ENCODE measurements at places on chromosomes 4 and X.

DNA sequence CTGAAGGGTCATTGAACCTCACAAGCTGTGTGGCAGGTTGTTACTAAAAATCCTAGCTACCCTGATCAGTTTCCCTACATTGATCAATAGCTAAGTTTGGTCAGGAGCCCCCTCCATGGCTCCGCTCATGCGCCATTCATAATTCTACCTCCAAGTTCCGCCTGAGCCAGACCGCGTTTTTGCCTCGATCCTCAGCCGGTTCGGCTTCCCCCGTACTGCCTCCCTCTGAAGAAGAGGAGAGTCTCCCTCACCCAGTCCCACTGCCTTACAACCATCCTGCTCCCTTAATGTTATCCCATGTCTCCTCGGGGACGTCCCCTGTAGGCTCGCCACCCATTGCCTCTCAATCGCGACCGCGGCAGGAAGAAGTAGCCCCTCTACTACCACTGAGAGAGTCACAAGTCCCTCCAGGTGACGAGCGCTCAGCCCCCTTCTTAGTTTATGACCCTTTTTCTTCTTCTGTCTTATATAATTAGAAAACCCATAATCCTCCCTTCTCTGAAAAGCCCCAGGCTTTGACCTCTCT, 158.2 kb downstream of the DEFB131A start:
- no peak for DNase-seq

DNA sequence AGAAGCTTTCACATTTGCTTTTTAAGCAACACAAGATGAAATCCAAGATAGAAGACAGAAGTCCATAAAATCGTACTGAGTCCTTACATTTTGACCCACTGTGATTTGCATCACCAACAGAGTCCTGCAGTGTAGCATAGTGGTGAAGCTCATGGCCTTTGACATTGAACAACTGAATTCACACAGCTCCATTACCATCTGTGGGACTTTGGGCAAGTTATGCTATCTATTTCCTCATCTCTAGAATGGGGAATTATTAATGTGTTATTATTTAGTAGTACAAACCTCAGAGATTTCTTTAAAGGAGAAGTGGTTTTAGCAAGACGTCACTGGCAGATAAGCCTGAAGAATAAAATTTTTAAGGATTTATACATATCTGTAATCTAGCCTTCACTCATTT, 10.7 kb downstream of the GPRIN3 start:
- DNase-seq, result no peak

GRCh38 chr4:5918331-5918985, 25.6 kb upstream of the CRMP1 start:
- no peak for DNase-seq

- DNase-seq, result no peak
Measured at GRCh38 chrX:146396409-146396808, 413.2 kb upstream of the CXorf51B start.

DNA sequence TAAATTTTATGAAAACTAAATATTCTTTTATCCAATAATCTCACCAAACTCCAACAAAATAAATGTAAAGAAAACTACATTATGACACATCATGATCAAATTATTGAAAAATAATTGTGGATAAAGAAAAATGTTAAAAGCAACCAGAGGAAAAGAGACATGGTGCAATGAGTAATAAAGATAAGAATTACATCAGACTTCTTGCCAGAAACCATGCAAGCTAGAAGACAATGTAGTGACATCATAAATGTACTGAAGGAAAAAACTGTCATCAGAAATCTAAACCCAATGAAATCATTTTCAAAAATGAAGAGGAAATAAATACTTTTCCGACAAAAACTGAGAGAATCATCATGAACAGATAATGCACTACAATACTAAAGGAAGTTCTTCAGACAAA, 135.9 kb upstream of the EOLA2 start:
- no peak for DNase-seq

- DNase-seq, result no peak
Measured at GRCh38 chr4:98794565-98795205, 134.2 kb downstream of the EIF4E start.

DNA sequence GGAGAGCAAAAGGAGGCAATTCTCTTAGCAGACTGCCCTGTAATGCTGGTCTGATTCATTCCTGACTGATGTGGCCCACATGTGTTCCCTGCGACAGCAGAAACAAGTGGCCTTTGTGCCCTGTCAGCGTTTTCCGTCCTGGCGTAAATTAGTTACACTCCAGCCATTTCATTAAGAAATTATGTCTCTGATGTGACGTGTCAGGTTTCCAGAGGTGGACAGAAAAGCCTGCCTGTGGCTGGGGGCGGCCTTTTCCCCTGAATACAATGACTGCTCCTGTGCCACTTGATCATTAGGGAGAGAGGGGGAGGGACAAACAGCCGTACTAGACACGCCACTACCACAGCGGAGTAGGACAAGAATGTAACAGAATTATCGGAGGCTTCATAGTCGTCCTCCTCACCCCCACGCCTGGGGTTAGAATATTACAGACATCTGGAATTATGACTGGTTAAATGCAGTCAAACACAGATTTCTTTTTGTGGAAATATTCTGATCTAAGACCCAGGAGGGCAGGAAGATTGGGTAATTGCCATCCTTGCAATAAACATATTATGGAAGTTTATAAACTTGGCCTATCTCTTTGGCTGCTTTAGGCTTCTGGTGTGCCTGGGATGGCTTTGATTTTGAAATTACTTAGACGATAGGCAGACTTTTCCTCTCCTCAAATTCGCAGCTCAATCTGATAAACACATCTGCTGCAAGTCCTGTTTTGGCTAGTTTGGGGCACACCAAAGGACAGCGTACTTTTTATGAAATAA, 146.2 kb upstream of the BCOR start:
- no peak for DNase-seq

- DNase-seq, result no peak
Measured at GRCh38 chrX:103883533-103883932, 51.5 kb upstream of the RAB9B start.

- no peak for DNase-seq
Measured at GRCh38 chr4:89684536-89684935, 152.4 kb downstream of the SNCA start.

DNA sequence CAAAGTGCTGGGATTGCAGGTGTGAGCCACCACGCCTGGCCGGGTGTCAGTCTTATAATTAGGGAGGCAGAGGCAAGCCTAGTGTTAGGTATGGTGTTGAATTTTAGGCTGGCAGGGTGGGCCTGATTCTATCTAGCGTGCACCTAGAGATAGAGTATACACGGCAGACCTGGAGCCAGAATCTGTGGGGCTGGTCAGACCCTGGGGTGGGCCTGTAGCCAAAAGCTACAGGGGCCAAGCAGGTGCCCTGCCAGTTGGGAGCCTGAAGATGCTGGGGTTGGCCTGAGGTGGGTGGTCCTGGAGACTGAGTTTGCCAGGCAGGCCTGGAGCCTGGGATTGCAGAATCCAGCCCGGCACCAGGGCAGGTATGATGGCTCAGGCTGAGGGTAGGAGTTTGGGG, 1580.3 kb downstream of the ARAP2 start:
- DNase-seq, result no peak

DNA sequence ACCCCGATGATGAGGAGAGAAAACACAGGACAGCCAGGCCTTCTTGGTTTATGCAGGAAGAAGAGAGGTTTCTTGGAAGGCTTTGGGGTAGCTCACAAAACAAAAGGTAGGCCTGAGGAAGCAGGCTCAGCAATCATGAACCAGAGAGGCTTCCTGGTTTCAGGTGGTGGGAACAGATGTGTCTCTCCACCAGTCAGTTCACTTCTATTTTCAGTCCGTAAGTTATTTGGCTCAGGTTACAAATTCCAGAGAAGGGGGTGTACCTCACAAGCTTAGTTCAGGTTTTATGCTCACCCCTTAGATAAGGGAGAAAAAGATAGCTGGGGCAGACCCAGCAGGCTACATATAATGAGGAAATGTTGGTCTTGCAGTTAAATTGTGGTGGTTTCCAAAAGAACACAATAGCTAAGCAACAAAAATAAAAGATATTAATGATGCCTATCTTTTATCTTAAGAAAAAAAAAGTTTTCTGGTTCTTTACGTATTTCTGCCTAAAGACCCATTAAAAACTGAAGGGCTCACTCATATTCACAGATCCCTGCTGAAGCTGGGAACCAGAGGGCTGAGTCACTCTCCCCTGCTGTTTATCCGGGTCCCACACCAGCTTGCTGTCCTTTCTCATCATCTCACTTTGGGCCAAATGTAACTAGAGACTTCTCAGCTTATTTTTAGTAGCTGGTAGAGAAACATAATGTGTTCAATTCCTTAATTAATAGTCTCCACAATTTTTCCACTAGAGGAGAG, 177.0 kb downstream of the CAMK2D start:
- no peak for DNase-seq

- DNase-seq, result no peak
Measured at GRCh38 chrX:19172741-19173140, 50.5 kb upstream of the ADGRG2 start.

DNA sequence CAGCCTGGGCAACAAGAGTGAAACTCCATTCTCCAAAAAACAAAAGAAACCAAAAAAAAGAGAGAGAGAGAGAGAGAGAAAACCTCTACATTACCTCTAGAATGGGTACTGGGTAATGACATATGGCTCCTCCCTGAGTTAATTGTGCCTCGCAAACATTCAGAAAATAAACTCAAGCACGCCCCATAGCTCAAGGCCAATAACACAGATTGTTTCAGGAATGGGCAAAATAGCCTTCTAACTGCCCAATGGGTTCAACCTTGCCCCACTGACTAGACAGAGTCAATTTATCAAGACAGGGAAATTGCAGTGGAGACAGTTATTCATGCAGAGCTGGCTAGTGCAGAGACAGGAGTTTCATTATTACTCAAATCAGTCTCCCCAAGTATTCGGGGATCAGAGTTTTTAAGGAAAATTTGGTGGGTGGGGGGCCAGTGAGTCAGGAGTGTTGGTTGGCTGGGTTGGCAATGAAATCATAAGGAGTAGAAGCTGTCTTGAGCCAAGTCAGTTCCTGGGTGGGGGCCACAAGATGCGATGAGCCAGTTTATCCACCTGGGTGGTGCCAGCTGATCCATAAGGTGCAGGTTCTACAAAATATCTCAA, 25.1 kb downstream of the NIPAL1 start:
- no peak for DNase-seq

Measured in stimulated activated CD8-positive, alpha-beta memory T cell treated with anti-CD3 and anti-CD28 coated beads, Interleukin-7, amount 100 ng/mL, for 1 hour (primary cell).